ENCODE measurements at places on chromosomes 2 and 18. TPM values are rescaled to one million over a fixed set of nuclear protein-coding genes. Genes with fewer than 3 reads are reported as not detected.

SLC25A12 gene
- total RNA-seq: 16.2 TPM

TMEM247 gene
- total RNA-seq: not detected

NEU2 gene
- not detected for total RNA-seq

ICOS gene
- total RNA-seq: not detected

ASXL3 gene
- 2.2 TPM for total RNA-seq

SULT1C2 gene
- not detected for total RNA-seq

KIAA2012 gene
- total RNA-seq: not detected

HOXD11 gene
- total RNA-seq: not detected

UGT1A5 gene
- not detected for total RNA-seq

SERPINB13 gene
- total RNA-seq: not detected

CD8B gene
- not detected for total RNA-seq

TNFAIP6 gene
- total RNA-seq: 32.4 TPM

BUB1 gene
- 31.0 TPM for total RNA-seq

DYSF gene
- total RNA-seq: 4.3 TPM

HOXD9 gene
- total RNA-seq: not detected

G6PC2 gene
- not detected for total RNA-seq

TGFA gene
- 2.7 TPM for total RNA-seq

PFN4 gene
- 0.39 TPM for total RNA-seq

CHRNG gene
- total RNA-seq: 3.3 TPM

EHBP1 gene
- 28.4 TPM for total RNA-seq

ZC3H15 gene
- 57.1 TPM for total RNA-seq

DIPK1C gene
- total RNA-seq: not detected

CDK15 gene
- 0.24 TPM for total RNA-seq

RBM44 gene
- total RNA-seq: not detected

C2orf72 gene
- total RNA-seq: 0.26 TPM

AQP12B gene
- not detected for total RNA-seq

GALR1 gene
- total RNA-seq: not detected

TANK gene
- 44.7 TPM for total RNA-seq

TMEFF2 gene
- 0.96 TPM for total RNA-seq

DCDC2C gene
- total RNA-seq: not detected

IL1RL1 gene
- 108 TPM for total RNA-seq

PLA2R1 gene
- 2.0 TPM for total RNA-seq

MLPH gene
- total RNA-seq: 47.4 TPM

B3GNT7 gene
- total RNA-seq: 0.80 TPM

IL36B gene
- total RNA-seq: not detected

POTEC gene
- not detected for total RNA-seq

LRRC30 gene
- total RNA-seq: not detected

SERPINB3 gene
- under 0.01 TPM for total RNA-seq

CBLN2 gene
- total RNA-seq: not detected

FHOD3 gene
- 4.9 TPM for total RNA-seq

HOXD10 gene
- not detected for total RNA-seq
